ENCODE measurements at places on chromosomes 2 and 18. TPM values are rescaled to one million over a fixed set of nuclear protein-coding genes. Genes with fewer than 3 reads are reported as not detected.
A peak's percentile ranks its signal among the peaks of the same experiment; 100 is the strongest.

Gene PTPN2
- 57.1 TPM for total RNA-seq

Gene MC2R
- total RNA-seq = not detected

Gene CENPA
- total RNA-seq = not detected

Gene NEU2
- not detected for total RNA-seq

Gene RBKS
- 2.9 TPM for total RNA-seq

Gene NPPC
- 0.44 TPM for total RNA-seq

Gene ZAP70
- total RNA-seq = 7.3 TPM

DNA sequence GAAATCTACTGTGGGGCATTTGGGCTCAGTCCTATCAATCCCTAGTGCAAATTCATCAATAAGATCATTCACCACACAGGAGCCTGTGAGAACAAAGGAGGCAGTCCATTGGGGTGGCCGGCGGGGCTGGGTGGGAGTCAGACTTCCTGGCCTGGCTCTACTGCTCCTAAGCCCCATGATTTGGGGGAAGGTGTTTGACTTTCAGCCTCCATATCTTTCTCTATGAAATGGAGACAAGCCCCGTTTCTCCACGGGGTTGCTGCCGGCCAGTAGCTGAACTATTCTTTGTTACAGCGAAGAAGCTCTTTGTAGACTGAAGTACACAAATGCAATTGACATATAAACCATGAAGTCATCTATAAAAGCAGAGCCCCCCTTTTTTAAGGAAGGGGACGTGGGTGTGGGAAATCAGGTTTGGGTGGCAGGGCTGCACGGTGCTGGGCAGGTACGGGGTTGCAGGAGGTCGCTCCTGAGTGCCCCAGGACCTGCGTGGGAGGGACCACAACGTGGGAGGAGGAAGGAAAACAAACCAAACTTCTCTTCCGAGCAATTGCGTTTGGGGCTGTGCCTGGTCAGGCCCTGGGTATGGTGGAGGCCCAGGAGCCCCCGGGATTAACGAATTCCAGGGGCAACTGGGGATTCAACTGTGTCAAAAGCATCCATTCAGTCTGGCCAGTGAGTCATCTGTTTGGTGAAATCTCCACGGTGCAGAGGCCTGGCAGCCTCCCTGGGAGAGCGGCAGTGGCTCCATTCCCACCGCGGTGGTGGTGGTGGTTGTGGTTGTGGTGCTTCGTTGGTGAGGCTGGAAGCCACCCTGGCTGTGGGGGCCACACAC is 18.2 kb downstream of the FBLN7 start:
- no peak for DNase-seq

DNA sequence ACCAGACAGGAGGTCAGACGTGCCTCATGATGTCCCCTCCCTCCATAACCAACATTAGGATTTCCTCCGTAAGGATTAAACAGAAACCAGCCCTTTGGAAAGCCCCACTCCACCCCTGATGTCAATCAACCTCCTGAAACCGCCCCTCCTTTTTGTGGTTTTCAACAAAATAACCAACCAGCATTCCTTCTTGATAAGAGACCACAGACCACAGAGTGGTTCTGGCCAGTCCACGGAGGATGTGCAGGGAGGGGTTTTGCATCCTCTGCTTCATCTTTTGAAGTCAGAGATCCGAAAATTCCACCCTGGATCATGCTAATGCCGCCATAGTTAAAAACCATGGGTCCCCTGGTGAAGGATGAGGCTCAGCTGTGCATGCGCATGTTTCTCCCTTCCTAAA is 180.0 kb upstream of the CCDC150 start:
- DNase-seq = no peak

- DNase-seq = no peak
Observed at GRCh38 chr2:205079173-205079572, 533.9 kb downstream of the PARD3B start.

DNA sequence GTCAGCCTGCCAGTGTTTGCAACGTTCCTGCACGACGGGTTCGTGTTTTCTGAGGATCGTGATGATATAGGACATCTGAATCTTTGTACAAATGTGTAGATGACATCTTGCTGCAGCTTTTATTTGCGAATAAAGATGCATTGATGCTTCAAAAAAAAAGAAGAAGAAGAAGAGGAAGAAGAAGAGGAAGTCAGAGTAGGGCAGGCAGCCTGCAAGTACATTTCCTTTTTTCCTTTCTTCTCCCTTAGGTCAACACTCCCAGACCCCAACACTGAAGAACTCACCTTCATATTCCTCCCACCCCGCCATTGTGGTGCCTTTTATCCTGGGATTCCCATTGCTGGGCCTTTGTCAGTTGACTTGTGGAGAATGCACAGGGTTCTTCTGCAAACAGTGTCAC is 91.5 kb downstream of the FHOD3 start:
- DNase-seq = no peak

DNA sequence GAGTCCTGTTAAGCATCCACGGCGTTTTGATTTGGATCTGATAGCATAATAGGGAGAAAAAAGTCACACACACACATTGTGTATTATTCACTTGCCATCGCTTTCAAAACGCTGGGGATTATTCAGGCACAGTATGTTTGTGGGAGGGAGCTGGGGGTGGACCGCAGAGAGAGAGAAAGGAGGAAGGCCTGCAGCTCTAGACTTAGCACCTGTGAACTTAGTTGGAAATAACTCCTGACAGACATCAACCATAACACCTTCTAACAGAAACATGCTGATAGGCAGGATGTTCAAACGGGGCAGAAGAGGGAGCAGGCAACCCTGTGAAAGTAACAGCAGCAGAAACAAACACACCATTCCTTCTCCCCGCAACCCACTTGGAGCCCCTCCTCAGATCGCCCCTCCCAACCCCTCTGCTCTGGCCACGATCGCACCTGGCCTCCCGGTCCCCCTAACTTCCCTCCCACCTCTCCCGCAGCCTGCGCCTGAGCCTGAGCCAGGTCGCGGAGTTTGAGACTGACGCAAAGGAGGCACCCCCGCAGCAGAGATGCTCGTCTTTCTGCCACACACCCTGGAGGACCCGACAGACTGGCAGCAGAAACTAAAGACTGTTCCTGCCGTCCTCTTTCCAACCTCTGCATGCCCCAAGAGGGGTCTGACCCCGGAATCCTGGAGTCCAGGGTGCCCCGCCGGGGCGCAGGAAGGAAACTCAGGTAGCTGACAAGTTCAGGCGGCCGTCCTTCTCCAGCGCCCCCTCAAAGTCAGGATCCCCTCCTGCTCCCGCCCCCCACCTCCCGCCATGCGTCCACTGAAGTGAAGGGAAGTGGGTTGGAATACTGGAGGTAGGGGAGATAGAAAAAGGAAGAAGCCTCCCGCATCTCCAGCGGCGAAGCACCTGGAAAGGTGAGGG is 738 bp downstream of the CHST9 start:
- no peak for DNase-seq

DNA sequence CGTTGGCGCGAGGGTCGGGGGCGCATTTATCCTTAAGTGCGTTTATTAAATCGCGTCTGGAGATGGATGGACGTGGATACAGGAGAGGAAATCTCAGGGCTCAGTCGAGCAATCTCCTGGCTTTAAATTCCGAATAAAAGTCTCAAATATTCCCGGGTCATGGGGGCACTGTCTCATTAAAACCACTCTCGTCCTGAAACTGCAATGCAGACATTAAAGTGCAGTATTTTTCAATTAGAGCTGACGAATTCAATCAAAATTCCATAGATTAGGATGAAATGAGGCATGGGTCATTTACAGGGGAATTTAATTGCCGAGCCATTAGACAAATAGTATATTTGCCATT is 10.7 kb upstream of the GBX2 start:
- no peak for DNase-seq

DNA sequence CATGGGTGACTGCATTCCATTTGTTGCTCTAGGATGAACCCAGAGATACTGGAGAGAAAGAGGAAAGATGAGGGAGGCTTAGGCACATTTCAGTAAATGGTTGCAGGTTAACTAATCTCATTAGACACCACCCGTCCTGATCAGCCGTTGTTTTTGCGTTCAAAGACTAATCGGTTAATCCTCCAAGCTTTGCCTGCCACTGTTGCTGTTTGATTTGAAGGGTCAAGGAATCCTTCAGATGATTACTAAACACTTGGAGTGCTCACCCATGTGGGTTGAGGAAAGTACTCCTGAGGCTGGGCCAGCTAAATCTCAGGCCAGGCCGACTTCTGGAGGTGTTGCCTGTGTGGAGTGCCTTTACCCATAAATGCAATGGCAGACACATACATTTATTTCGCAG is 8.6 kb downstream of the SH3RF3 start:
- DNase-seq = no peak

- DNase-seq = no peak
Observed at GRCh38 chr2:205808486-205809121, 126.3 kb downstream of the NRP2 start.

- DNase-seq = peak; percentile 68
Observed at GRCh38 chr2:27723372-27724144, 48.0 kb upstream of the MRPL33 start.

- DNase-seq = no peak
Observed at GRCh38 chr2:53448591-53448990, 319.0 kb upstream of the CHAC2 start.

- peak; percentile 66 for DNase-seq
Observed at GRCh38 chr2:223725494-223725893, 111.9 kb downstream of the AP1S3 start.

- DNase-seq = no peak
Observed at GRCh38 chr2:143903172-143903856, 616.6 kb downstream of the ZEB2 start.

- no peak for DNase-seq
Observed at GRCh38 chr18:59690996-59691395, 6.2 kb downstream of the CCBE1 start.

- no peak for DNase-seq
Observed at GRCh38 chr2:23532391-23533337, 147.7 kb downstream of the KLHL29 start.

Measured in breast epithelium (tissue), 4 donors.